ENCODE measurements at places on chromosomes 12 and 14.

- no peak for DNase-seq
Observed at GRCh38 chr14:55430024-55430690, 10.3 kb downstream of the TBPL2 start.

DNA sequence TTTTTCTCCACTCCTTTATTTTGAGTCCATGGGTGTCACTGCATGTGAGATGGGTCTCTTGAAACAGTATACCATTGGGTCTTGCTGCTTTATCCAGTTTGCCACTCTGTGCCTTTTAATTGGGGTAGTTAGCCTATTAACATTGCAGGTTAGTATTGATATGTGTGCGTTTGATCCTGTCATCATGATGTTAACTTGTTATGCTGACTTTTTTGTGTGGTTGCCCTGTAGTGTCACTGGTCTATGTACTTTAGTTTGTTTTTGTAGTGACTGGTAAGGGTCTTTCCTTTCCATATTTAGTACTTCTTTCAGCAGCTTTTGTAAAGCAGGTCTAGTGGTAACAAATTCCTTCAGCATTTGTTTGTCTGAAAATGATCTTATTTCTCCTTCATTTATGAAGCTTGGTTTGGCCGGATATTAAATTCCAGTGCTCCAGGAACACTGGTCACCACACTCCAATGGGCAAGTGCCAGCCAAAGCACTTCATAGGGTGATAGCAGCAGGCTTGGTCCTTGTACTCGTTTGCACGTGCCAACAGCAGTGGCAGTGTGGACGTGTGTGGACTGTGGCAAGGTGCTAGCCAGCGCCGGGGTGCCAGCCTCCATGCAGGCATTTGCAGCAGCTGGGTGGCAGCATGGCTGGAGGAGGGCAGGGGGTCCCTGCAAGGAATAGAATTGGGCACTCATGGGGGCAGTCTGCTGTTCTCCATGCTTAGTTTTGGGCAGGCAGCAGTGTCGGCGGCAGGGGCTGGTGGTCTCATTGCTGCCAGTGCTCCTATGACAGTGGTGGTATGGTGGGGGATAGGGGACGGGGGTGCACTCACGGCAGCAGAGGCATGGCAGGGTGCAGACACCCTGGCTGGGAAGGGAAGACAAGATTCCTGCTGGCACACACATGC, 53.5 kb downstream of the FRS2 start:
- no peak for DNase-seq

GRCh38 chr12:69324797-69325466, 23.2 kb upstream of the LYZ start:
- DNase-seq = no peak

GRCh38 chr12:95204141-95204866, 13.0 kb downstream of the FGD6 start:
- DNase-seq = no peak

- no peak for DNase-seq
Observed at GRCh38 chr12:116385486-116386217, 108.2 kb upstream of the MED13L start.

DNA sequence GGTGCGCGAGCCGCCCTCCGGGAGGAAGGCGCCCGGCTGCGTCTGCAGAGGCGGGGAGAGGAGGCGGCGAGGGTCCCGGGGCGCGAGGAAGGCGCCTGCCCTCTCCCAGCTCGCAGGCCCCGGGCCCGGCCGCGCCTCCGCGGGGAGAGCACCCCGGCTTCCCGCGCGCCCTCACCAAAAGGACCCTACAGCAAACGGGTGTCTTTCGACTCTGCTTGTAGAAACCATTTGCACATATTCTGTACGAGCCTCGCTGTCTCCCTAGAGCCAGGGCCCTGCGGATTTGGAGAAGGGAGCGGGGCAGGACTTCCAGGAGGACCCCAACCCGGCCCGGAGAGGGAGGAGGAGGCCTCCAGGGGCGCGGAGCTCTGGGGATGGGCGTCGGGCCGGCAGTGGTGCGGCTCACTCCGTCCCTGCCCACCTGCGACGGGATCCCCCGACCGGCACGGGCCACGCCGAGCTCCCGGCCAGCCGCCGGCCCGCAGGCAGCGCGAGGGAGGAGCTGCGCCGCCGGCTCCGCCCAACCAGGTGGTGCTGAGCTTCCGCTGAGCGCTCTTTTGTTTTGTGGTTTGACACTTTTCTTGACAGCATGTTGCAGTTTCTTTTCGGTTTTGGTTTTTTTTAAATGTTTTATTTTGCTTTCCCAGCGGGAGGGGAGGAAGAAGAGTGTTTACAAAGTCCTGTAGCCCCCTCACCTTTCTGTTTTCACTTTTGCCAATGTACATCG, 103.3 kb upstream of the FKBP4 start:
- DNase-seq = peak; percentile 23

GRCh38 chr14:59261334-59261733, 72.9 kb downstream of the DAAM1 start:
- DNase-seq = no peak

GRCh38 chr12:129826273-129826672, 77.6 kb downstream of the TMEM132D start:
- no peak for DNase-seq

GRCh38 chr14:68787092-68787992, 5.5 kb downstream of the ZFP36L1 start:
- DNase-seq = no peak

- DNase-seq = no peak
Observed at GRCh38 chr12:90166671-90167070, 458.0 kb upstream of the ATP2B1 start.

- DNase-seq = no peak
Observed at GRCh38 chr14:64849940-64850339, 29.8 kb downstream of the SPTB start.

DNA sequence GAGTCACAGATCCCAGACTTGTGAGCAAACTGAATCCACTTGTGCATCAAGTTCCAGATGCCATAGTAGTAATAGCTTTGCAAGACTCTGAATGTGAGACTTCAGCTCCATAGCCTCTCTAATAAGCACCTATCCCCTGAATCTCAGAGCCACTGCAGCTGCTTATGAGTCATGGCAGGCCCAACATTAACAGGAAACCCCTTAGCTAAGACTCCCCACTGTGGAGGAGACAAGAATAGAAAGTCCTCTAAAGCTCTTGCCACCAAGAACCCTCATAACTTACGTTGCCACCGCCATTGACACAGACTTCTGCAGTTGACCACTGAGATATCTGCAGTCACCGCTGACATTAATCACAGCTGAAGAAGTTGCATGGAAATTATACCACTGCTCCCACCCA, 62.9 kb upstream of the PDE3A start:
- no peak for DNase-seq

DNA sequence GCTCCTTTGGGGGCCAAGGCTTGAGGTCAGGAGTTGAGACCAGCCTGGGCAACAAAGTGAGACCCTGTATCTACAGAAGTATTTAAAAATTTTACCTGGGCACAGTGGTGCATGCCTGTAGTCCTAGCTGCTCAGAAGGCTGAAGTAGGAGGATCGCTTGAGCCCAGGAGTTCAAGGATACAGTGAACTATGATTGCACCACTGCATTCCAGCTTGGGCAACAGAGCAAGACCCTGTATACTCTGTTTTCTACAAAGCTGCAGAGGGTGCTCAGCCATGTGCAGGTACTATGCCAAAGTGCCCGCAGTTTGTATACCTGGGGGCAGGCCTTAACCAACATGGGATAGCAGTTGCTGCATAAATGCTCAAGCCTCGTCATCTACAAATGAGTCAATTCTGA, 26.8 kb upstream of the CDKL1 start:
- DNase-seq = no peak

GRCh38 chr14:70976591-70976990, 69.3 kb downstream of the PCNX1 start:
- DNase-seq = no peak

DNA sequence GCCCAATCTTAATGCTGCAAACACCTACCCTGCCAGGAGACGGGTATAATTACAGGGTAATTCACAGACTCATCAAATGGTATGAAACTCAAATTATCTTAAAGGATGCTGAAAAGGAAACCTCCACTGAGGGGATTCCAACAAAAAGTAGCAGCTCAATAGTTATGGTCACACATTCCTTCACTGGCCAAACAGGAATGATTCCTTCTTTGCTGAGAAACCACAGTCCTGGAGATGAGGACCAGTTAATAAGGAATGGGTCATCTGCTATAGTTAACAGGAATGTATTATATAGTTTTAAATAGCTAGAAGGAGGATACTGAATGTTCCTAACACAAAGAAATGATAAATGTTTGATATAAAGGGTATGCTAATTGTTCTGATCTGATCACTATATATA, 136.9 kb downstream of the STXBP6 start:
- no peak for DNase-seq

DNA sequence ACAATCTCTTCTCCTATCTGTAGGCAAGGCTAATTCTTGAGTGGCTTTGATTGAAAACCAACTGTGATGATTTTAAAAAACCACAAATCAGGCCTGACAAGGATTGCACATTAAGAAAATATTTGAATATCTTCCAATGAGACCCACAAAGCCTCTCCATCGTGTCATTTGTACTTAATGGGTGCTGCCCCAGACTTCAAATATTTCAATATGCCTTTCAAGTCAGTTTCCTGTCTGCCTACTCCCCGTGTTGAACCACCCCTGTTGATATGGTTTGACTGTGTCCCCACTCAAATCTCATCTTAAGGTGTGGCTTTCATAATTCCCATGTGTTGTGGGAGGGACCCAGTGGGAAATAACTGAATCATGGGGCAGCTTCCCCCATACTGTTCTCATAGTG, 159.7 kb upstream of the EGLN3 start:
- DNase-seq = no peak

DNA sequence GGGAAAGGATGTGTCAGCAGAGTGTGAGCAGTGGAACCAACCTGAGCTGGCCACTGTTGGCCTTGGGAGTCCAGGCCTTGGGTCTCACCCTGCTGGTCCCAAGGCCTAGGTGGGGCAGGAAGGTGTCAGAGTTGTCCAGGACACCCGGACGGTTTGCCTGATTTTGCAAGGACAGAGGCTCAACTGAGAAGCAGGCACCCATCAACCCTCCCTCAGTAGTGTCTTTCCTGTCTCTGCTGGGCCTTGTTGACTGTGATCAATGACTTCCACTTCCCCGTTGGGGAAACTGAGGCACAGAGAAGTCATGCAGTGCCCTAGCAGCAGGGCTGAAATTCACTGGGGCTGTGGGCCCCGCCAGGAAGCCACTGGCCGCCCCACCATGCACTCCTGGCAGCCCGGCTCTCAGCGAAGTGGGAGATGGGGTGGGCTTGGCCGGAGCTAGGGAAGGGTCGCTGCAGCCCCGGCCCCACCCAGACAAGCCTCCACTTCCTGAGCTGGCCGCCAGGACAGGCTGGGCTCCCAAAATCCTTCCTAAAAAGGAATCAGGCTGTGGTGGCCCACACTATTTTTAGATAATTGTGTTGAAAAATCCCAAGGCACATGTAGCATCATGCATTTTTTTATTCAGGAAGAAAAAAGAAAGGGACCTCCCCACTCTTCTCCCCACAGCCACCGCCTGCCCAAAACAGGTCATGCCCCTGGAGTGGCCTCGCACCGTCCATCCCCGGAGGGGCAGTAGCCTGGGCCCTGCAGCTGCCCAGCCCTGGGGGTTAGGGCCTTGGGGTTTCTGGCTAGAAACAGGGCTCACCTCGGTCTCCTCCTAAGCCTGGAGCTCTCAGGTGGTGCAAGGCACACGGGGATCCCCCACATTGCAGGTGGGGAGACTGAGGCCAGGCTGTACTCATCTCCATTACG, 127.4 kb downstream of the CALM1 start:
- no peak for DNase-seq

GRCh38 chr14:69703047-69704039, 63.6 kb upstream of the SRSF5 start:
- no peak for DNase-seq

DNA sequence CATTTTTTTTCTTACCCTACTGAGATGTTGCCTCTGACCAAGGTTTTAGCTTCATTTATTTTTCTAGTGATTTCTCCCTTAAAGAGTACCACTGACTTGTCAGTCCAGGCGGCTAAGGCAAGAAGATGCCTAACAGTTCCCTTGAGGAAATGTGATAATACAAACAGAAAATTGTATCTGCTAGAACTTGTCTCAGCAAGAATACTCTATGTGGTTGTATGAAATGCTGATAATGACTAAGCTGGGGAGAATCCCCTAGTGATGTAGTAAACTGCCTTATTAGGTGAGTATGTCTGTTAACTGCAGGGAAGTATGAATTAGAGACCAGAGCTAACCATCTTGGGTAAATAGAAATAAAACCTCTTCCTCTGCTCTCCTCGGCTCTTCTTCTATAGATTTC, 6.7 kb downstream of the C12orf54 start:
- DNase-seq = no peak

DNA sequence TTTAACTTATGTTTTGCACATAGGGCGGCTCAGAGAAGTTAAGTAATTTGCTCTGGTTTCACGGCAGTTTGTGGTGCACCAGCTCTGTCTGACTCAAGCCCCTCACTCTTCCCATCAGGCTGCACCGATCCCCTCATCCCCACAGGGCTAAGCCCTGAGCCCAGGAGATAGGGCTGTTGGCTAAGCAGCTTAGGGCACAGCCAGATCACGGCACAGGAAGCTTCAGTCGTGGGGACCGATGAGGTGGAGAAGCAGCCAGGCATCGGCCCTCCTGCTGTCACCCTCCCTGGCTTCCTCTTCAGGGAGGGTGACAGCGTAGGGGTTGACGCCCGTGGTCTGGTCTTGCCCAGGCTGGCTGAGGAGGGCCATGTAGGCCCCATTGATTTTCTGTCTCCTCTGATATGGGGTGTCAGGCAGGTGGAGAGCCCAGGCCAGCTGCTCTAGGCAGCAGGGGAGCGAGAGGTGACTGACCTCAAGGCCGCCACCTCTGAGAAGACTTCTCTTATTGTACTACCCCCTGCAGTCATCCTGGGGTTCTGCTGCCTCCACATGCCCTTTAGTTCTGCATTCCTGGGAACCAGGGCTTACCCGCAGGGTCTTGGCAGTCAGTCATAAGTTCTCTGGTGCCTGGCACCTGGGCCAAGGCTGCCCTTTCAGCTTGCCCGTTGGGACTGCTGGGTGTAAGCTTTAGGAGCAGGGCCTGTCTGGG, 166.4 kb downstream of the TSPAN9 start:
- DNase-seq = no peak

DNA sequence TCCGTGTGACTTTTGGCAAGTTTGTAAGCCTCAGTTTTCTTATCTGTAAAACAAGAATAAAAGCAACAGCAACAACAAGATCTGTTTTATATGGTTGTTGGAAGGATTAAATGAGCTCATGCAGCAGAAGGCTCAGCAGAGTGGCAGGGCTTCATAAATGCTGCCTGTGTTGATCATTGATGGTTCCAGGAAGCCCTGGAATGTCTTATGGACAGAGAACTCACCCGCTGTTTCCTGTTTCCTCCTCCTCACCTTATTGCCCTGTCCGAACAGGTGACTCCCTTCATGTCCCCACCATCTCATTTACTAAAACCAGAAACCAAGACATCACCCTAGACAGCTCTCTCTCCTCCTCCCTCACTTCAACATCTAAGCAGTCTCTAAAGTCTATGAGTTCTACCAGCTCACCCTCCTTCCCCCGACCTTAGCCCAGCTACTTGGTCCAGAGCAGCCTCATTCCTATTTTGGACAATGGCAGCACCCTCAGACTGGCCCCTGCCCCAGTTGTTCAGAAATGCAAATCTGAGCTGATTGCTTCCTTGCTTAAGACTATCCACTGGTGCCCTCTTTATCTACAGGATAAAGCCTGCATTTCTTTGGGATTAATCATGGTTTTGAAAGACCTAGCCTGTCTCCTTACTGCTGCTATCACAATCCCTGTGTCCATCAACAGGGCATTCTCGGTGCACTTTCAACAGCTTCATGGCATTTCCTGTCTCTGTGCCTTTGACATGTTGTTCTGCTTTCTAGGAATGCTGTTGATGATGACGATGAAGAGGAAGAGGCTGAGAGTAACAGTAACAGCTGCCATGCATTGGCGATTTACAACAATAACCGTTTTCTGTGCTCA, 21.4 kb upstream of the GSG1 start:
- DNase-seq = no peak

GRCh38 chr14:93712079-93712837, 76.0 kb downstream of the PRIMA1 start:
- DNase-seq = no peak
